AG04450 (cell line): ENCODE measurements at places on chromosomes 3 and 15.

- no peak for DNase-seq
These were observed 28.0 kb downstream of the TIPARP start for GRCh38 chr3:156702367-156702766.

- no peak for DNase-seq
These were observed 25.2 kb downstream of the RAB5A start for GRCh38 chr3:19972054-19972453.

DNA sequence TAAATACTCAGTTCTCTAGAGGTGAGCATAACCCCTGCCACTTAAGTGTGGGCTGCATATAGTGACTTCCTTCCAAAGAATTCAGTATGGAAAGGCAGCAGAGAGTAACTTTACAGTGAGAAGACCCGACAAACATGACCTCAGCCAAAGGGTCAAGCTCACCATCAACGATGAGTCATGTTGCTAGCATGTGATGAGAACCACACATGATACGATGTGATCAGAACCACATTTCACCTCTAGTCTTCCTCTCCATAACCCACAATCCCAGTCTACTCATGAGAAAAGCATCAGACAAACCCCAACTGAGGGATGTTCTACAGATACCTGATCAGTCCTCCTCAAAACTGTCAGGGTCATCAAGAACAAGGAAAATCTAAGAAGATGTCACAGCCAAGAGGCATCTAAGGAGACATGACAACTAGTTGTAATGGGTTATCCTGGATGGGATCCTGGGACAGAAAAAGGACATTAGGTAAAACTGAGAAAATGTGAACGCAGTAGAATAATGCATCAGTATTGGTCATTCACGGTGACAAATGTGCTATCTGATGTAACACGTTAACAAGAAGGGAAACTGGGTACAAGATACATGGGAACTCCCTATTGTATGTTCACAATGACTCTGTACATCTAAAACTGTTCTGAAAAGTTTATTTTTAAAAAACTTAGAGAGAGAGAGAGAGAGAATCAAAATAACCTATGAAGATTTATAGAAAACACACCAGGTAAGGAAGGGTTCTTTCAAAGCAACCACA, 28.3 kb downstream of the SEC61A1 start:
- DNase-seq = peak; percentile 90

GRCh38 chr3:59856934-59857460, 807.2 kb upstream of the CFAP20DC start:
- DNase-seq = no peak

GRCh38 chr3:167773584-167773983, 38.1 kb downstream of the SERPINI1 start:
- DNase-seq = no peak

DNA sequence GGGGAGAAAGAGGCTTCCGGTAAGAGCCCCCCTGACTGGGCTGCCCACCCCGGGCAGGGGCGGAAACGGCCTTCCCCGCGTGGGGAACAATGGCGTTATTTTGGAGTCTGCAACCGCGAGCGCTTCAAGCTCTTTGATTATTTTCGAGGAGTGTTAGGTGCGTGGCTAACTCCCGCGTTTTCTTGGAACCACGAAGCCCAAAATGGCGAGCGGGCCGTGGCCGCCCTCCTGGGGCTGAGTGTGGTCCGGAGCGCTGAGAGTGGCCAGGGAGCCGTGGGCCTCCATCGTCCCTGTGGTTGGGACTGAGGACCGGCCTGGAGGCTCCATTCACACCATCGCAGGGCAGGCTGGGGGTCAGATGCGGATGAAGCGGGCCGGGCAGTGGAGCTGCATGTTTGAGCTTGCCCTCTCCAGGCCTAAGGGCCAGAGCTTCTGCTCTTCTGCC, 44.6 kb upstream of the POLG start:
- DNase-seq = no peak

DNA sequence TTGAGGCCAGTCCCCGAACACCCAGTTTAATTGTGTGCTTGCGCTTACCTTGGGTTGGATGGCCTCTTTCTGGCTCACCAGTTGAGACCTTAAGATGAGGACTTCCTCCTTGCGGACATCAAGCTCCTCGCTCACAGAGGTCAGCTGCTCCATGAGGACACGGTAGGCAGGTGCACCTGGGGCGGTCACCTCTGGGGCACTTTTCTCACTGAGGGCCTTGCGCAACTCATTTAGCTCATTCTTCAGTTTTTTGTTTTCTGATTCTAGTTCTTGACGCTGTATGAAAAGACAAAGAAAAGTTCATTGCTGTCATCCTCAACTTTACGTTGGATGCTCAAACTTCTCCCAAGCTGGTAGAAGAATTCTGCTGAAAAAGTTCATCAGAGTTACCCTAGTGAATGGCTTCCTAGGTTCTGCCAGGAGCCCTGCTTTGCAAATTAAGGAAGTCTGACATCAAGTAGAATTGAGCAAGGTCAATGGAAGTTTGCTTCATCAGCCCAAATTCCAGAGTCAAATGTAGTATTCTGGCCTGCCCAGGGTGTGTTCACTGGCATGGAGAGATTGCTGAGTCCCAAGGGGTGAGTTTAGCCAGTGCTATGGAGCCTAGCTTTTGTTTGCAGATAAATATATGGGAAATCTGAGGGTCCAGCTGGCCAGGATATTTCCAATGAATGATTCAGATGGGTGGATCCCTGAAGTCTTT, 55.8 kb upstream of the MYO5C start:
- DNase-seq = no peak

DNA sequence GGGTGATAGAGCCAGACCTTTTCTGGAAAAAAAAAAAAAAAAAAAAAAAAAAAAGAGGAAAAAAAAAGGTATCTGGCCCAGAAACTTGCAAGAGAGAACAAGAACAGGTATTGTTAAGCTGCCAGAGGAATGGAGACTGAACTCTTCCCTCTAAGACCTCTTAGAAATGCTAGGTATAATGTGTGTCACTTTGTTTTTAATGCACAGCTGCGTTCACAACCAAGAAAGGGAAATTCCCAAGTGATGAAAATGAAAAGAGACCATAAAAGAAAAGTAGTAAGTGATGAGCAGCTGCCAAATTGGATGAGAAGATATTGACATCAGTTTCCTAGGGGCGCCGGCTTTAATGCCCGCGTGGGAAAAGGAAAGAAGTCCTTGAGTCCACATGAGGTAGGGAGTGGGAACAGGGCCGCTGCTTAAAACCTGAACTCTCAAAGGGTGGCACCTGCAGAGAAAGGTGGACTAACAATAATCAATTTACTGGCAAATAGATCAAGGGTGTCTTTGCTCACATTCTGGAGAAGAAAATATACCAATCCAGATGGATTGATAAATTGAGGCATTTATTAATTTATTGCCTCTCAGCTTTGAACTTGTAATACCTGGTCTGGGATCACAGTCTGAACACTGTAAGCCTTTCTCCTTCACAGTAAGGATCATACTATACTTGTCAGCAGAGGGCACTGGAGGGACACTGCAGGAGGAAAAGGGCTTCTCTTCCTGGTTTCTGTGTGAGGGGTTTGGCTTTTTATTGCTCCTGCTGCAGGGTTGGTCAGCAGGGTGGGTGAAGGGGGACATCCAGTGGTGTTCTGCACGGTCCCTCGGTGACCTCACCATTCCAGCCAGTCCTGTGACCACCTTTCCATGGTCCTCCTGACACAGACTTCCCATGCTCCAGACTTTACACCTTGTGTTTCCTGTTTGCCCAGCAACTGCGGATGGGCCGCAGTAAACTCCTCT, 131.6 kb downstream of the AQP9 start:
- peak; percentile 30 for DNase-seq

- DNase-seq = no peak
These were observed 28.6 kb upstream of the OR5K4 start for GRCh38 chr3:98325055-98325454.

DNA sequence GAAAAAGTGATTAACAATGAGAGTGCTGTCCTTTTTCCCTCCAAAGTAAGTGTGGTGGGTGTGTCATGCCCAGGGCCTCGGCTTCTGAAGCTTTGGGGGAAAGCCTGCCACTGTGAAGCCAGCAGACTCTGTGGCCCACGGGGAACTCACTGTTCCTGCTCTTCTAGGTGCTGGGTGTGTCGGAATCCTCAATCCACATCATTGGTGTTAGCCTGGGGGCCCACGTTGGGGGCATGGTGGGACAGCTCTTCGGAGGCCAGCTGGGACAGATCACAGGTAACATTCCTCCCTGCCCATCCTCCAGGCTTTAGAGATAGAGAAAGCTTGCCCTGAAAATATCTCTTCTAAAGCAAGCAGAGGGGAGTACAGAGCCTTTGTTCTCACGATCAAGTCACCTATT, 11.6 kb downstream of the PLA1A start:
- DNase-seq = no peak

DNA sequence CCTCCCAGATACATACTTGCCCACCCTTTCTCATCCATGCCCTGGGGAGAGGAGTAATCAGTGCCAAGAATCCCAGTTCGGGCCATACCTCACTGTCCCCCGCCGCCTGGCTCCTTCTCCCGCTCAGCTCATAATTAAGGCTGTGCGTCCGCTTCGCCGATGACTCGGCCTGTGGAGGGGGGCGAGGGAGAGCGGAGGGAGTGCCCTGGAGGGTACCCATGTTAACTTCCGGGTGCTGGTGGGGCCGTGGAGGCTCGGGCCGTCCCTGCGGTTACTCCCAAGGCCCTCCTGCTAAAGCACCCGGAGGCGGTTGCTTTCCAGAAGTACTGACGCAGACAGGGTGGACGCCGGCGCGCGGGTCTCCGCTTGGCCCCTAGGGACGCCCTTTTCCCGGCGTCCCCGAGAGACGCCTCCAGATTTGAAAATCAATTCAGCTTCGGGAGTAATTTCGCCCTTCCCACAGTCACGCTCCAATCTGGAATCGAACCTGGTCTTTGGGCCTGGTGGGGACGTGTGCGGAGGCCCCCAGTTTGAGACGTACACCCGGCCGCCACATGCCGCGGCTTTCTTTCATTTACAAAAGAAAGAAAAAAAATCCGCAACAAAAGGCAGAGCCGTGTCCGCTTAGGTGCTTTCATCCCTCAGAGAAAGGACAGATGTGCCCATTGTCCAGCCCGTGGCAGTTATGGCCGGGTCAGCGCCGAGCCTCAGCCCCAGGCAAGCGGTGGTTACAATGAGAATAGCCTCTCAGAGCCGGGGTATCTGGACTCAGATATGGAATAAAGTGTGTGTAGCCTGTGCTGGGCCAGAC, 1.0 kb upstream of the ONECUT1 start:
- no peak for DNase-seq

DNA sequence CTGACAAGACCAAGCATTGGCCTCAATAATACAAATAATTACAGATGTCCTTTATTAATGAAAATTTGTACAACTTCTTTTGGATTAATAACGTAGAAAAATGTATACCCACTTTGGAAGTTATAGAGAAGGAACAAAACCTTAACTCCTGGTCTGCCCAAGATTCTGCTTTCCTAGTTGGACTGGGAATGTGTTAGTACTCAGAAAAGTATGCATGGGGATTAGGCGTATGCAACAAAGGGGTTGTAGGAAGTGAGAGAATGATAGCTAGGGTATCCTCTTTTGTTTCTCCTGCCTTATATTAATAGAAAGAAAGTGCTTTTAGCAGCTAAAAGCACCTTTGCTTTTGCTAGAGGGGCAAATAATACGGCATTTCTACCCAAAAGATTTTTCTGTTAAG, 116.2 kb upstream of the LRRFIP2 start:
- DNase-seq = peak; percentile 34

DNA sequence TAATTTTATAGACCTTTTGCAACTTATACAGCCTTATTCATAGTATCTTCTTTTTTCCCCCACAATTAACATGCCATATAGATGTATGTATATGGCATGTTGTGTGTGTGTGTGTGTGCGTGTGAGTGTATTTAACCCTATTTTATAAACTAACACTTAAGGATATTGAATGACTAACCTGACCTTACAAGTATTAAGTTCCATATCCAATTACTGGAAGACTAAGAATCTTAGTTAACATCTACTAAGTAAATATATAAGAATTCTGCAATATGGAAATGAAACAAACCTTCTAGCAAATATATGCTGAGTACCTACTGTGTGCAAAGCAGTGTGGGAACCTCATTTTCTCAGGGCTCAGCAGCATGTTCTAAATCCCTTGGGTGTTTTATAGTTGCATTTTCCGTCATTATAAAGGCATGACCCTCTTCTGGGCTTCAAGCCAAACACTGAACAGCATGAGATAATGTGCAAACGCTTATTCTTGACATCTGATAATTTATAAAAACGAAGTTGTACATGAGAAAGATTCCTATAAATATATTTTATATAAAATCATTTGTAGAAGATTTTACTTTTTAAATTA, 105.5 kb downstream of the NLGN1 start:
- DNase-seq = no peak

GRCh38 chr3:71512000-71512399, 71.5 kb downstream of the FOXP1 start:
- DNase-seq = no peak

- DNase-seq = peak; percentile 79
These were observed 169.8 kb upstream of the MYRIP start for GRCh38 chr3:39639344-39640236.

GRCh38 chr3:11185144-11185543, 30.9 kb downstream of the HRH1 start:
- DNase-seq = no peak
